ENCODE measurements at places on chromosomes 2 and 18. TPM values are rescaled to one million over a fixed set of nuclear protein-coding genes. Genes with fewer than 3 reads are reported as not detected.

- no peak for DNase-seq
Observed at GRCh38 chr2:3665886-3666612, 8.0 kb downstream of the ALLC start.

ACP1 gene
- 109 TPM for total RNA-seq

MAB21L4 gene
- 0.15 TPM for total RNA-seq

PLCD4 gene
- 2.6 TPM for total RNA-seq

REG3G gene
- total RNA-seq: not detected

- DNase-seq: no peak
Observed at GRCh38 chr18:31268985-31269406, 49.0 kb upstream of the DSG1 start.

MALT1 gene
- 26.7 TPM for total RNA-seq

Measured in breast epithelium (tissue), 4 donors.